ENCODE measurements at places on chromosomes 2 and 18.

- DNase-seq: no peak
These were observed 882.5 kb downstream of the SLC4A3 start for GRCh38 chr2:220509966-220510365.

GRCh38 chr2:237566401-237567235 lies at the start of gene PRLH:
TSS of gene PRLH (plus strand) at chr2:237566574. CDS start at chr2:237566574, 0 bp downstream.
- DNase-seq: no peak

DNA sequence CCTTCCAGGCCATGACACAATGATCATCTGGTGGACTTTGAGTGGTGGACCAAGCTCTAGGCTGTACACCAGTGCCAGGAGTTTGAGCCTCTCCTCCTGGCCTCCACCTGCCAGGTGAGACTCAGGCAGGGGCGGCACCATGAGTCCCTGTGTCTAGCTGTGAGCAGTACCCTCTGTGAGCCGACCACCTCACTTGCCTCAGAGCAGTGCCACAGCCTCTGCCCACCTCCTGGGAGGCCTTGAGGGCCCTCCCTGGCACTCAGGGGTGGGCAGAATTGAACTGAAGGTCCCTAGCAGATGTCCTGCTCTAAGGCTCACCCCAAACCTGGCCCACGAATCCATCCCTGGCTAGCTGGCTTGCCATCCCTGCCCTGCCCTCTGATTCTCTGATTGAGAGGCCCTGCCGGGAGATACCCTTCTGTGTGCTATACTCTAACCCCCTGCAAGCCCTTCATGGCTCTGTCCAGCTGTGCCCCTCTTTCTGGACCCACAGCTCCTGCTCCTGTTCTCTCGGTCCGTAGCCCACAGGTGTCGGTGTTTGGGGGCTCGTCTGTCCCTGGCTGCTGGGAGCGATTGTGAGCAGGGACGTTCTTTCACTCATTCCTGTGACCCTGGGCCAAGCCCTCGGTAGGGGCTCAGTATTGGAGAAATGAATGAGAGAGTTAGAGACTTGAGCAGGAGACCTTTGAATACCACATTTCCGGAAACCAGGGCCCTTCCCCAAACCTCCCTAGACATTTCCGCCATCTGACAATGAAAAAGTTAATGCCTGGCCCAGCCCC lies 70.0 kb downstream of the INHBB start:
- no peak for DNase-seq

DNA sequence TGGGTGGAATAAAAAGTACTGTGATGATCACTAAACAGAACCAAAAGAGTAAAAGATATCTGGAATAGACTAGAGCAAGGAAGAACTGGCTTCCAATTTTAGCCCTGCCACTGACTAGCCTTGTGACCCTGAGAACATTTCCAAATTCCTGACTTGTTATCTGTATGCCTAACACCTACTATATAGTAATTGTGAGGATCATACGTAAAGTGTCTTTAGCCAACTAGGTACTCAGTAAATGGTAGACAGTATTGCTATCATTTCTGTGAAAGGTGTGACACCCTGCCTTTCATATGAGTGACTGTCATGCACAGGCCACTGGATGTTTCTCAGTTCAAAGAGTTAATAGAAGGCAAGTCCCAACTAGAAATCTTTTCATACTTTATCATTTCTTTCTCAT lies 29.8 kb downstream of the CYTIP start:
- DNase-seq: no peak

- no peak for DNase-seq
These were observed 331.1 kb downstream of the GULP1 start for GRCh38 chr2:188622601-188623260.

DNA sequence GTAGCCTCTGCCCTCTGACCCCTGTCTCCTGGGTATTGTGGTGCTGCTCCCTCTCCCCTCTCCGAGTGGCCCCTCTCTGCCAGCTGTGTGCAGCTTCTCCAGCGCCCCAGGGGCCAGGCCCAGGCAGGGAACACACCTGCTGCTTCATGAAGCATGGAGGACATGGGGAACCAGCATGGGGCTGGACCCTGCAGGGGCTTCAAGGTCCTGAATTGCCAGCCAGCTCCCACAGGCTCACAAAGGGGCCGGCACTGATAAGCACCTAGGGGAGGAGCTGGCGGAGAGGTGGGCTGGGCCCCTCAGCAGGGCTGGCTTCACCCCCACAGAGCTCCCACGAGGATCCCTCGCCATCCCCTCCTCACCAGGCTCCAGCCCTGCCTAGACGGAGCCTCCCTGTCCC lies 77.4 kb upstream of the GPC1 start:
- no peak for DNase-seq

GRCh38 chr18:61025596-61025995 lies 307.6 kb upstream of the CDH20 start:
- DNase-seq: no peak

GRCh38 chr18:44309185-44309584 lies 371.5 kb upstream of the SETBP1 start:
- DNase-seq: no peak

GRCh38 chr2:235847576-235847975 lies 320.6 kb downstream of the GBX2 start:
- DNase-seq: no peak

GRCh38 chr2:8090748-8091700 lies 590.8 kb upstream of the ID2 start:
- no peak for DNase-seq

DNA sequence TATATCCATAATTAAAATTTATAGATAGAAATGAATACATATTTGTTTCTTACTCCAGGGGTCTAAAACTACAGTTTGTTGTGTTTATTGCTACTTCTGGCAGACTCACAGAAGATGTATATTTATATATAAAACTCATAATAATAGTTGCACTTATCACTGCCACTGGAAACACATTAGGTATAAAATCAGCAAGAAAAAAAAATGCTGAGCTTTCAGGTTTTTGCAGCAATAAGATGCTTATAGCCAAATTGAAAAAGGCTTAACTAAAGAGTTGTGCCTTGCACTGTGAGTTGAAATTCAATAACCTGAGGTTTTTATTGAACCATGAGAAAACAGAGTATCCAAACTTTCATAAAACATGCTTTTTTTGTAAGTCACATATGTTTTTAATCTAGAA lies 623.9 kb upstream of the CRIM1 start:
- no peak for DNase-seq
